ENCODE measurements at places on chromosomes 11 and 22.

GRCh38 chr11:48141475-48142122 is 75.0 kb upstream of the OR4B1 start:
- peak; percentile 13 for DNase-seq

GRCh38 chr11:114785820-114786219 is 107.5 kb downstream of the NXPE2 start:
- no peak for DNase-seq

- no peak for DNase-seq
Measured at GRCh38 chr22:42114721-42115120, 15.9 kb downstream of the CYP2D6 start.

DNA sequence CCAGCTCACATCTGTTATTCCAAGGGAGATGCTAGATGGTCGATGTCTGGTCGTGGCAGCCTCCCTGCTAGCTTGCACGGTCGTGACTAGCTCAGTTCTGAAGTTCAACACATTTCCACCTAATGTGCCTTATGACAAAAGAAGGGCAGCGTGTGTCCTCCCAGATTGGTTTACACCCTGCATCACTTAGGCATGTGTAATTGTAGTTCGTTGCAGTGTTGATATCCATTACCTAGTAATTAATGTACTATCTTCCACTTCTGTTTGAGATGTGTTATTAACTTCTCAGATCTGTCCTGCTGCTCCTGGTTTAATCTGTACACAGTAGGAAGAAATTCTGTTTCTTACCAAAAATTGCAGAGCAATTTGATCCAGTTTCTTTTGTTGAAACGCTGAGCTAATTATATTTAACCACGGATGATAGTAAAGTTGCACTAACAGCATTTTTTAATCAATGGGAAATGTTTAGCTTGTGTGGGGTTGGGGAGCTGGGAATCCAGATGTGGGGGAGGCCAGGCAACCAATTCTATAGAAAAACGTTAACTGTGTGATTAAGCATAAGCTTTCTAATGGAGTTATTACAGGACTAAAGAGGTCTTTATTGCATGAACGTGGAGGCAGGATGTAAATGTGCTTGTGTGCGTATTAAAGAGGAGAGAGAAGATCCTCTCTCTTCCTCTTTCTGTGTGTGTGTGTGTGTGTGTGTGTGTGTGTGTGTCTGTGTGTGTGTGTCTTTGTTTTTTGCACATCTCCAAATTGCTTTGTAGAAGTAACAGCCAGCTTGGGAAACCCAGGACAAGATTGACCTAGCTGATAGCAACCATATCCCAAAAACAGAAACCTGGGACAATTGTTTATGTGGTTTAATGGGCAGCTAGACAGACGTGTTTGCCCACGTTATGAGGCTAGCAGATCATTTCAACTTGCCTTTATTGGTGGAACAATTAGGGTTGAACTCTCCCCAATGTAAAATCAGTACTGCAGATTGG is 145.7 kb upstream of the TTC12 start:
- DNase-seq = no peak

DNA sequence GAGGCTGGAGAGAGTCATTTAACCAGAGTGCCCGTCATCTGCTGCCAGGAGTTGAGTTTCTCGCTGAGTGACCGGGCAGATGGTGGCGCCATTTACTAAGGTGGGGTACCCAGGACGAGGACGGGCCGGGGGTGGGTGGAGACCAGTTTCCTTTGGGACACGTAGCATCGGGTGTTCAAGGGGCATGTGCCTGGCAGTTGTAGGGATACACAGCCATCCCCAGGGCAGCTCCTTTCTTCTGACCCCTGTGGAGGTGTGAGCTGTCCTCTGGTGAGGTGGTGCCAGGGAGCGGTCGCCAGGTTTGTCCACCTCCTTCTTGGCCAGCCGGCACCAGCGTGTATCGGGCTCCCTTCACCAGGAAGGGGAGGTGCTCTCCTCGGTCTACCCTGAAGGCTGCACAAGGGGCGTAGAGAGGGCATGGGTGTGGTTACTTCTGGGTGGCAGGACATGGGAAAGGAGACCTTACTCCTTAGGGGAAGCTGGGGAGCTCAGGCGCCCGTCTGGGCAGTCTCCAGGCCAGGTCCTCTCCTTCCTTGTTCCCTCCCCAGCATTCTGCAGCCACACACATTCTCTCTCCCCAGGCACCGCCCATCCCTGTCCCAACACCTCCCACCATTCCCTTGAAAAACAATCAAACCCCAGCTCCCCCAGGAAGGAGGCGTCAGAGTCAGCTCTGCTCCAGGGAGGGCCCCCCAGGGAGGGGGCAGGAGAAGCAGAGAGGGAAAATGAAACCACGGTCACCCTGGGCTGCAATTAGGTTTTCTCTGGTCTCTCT is 10.3 kb upstream of the MB start:
- peak; percentile 84 for DNase-seq

DNA sequence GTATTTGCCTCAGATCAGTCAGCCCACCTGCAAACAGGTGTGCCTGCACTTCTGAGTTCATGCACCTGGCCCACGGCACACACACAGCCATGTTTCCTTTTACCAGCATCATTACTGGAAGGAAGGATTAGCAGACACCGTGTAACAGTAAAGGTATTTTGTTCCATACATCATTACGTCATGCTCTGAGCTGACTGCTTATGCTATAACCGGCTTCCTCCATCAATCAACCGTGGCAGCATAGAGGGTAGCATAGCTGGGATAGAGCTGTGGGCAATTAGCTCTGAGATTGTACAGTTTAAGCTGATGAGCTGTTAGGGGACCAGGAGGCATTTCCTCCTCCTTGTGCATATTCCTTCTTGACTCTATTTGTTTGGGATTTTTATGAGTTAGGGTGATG is 102.4 kb downstream of the ME3 start:
- DNase-seq = no peak

DNA sequence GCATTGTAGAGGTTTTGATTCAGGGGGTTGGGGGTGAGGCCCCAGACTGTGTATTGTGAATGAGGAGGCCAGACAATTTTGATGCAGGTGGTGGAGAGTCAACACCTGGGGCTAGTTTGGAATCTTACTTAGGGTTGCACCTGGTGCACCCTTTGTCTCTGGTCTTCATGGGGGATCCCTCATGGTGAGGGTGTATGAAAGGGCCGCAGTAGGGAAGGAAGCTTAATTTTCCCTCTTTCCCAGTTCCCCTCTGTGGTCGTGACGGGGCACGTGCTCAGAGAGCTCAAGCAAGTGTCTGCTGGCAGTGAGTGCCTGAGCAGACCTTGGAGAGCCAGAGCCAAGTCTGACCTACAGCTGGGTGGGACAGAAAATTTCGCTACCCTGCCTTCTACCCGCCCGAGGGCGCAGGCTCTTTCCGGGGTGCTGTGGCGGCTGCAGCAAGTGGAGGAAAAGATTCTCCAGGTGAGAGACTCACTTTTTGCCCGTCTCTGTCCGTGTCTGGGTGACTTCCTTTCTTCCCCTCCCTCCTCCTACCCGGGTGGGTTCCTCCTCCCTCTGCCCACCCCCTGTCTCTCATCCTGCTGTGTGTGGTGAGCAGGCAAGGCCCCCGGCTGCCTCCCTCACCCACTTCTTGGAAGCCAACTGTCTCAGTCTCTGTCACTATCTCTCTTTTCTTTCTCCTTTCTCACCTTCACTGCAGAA is 131.7 kb downstream of the MICAL2 start:
- DNase-seq = no peak

- DNase-seq = no peak
Measured at GRCh38 chr11:70182266-70182665, 20.8 kb upstream of the FADD start.

GRCh38 chr11:10979529-10979928 is 121.7 kb upstream of the ZBED5 start:
- DNase-seq = no peak

DNA sequence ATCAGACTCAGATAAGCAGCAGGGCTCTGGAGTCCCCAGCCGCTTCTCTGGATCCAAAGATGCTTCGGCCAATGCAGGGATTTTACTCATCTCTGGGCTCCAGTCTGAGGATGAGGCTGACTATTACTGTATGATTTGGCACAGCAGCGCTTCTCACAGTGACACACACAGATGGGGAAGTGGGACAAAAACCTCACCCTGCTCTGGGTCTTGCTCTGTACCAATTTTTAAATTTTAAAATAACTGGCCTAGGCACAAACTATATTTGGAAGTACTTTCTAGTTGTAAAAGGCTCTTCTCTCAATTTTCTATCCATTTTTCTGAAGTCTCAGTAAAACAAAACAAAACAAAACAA is 131.7 kb downstream of the VPREB1 start:
- DNase-seq = no peak

DNA sequence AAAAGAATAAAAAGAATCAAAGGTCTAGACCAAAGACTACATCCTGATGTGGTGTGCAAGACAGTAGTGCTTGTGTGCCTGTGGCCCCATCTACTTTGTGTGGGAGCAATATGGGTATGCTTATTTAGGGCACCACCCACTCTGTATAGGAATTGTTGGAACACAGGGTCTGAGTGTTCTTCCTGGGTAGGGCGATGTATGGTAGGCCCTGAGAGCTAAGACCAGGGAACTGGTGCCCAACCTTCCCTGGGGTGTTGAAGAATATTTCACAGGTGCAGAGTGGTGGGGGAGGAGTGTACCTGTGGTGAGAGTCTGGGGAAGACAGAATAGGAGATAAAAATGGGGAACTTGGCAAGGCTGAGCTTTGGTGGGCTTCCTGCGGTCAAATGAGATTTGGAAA is 41.9 kb downstream of the MICAL2 start:
- DNase-seq = no peak

DNA sequence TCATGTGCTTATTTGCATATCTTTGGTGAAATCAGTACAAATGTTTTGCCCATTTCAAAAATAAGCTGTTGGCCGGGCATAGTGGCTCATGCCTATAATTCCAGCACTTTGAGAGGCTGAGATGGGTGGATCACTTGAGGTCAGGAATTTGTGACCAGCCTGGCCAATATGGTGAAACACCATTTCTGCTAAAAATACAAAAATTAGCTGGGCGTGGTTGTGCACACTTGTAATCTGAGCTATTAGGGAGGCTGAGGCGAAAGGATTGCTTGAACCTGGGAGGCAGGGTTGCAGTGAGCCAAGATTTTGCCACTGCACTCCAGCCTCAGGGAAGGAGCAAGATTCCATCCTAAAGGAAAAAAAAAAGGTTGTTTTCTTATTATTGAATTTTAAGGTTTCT is 136.0 kb downstream of the SWAP70 start:
- DNase-seq = no peak

GRCh38 chr11:72605973-72606747 is 68.1 kb downstream of the PDE2A start:
- peak; percentile 63 for DNase-seq

DNA sequence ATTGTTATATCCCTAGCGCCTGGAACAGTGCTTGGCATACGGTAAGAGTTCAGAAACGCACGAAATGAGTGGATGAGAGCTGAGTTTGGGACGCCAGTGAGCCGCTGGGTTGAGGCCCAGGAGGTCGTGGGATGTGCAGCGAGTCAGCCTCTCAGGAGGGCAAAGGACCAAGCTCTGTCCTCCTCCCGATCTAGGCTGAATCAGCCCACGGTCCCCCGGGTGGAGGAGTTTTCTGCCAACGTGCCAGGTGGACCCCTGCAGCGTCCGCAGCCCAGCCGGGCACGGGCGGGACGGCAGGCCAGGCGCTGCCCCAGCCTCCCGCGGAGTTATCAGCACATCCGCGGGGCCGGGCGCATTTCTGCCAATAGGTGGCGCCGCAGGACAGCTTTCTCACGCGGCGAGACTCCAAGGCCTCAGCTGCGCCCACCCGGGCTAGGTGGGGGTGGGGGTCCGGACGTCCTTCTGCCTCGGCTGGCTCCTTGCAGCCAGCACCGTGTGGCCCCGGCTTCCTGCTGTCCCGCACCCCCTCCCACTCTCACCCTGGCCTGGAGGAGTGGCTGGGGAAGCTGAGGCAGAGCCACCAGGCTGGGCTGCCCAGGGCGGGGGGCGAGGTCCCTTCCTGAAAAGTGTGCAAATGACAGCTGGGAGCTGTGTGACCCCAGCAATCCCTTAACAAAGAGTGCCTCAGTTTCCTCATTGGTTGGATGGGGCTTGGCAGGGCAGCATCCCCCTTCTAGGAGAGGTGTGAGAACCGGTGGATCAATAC is 2.2 kb upstream of the RPS19BP1 start:
- DNase-seq = peak; percentile 88

Data from lung (tissue), 17 donors.